ENCODE measurements at places on chromosomes 6 and 20.

- DNase-seq = no peak
These were observed 54.6 kb upstream of the DDR1 start for GRCh38 chr6:30829639-30830255.

DNA sequence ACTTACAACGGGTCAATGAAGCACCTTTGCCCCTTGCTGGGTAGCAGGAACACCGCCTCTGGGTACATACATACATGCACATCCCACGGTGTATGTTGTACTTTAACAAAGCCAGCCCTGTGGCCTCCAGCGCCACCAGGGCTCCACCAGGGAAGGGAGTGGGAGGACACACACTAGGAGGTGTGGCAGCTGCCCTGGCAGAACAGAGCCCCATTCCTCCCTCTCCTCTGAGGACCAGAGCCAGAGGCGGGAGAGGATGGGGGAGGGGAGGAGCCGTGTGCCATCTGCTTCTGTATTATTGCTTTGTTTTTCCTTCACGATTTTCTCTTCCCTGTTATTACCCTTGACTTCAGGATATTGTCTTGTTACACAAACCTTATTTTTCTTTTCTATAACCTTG, 105.8 kb upstream of the TRAF3IP2 start:
- no peak for DNase-seq

DNA sequence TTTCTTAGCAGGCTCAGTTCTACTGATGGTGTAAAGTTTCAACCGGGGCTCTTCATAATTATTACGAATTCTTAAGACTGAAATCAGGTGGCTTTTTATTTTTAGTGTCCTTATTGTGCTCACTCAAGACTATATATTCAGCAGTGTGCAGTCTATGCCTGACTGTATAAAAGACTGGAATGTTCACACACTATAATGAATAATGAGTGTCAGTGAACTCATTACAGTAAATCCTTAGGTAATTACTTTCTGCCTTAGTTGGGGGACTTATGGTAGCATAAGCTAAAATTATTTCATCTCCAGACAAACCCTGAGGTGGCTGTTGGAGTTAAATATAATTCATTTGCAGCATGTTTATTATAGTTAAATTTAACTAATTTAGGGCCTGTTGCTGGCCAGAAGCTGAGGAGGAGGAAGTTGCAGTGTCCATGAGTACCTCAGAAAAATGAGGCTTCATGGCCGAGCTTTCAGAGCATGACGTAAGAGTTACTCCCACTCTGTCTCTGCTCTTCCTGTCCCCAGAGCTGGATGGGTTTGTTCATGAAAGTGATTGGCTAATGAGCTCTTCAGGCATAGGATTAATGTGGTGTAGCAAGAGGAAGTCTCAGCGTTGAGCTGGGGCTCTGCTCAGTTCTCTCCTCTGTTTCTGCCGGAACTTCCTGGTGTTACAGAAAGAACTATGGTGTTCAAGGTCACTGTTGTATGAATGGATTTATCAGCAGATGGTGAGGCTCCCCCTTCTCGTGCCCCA, 335.7 kb downstream of the NRN1 start:
- no peak for DNase-seq

DNA sequence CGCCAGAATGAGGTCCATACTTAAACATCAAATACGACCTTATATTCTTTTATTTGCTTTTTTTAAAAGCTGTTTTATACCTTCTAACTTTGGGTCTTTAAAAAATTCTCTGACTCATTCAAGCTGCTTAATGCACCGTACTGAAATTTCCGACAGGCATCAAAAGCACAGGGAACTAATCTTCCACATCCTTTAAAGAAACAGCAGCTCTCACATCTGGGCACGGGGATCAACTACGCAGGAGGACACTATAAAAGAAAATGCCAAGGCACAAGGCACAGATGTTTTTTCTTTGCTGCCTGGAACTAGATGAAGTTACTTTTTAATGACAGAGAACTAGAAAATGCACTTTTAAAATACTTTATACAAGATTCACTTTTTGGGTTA, 112.4 kb upstream of the ARG1 start:
- no peak for DNase-seq

DNA sequence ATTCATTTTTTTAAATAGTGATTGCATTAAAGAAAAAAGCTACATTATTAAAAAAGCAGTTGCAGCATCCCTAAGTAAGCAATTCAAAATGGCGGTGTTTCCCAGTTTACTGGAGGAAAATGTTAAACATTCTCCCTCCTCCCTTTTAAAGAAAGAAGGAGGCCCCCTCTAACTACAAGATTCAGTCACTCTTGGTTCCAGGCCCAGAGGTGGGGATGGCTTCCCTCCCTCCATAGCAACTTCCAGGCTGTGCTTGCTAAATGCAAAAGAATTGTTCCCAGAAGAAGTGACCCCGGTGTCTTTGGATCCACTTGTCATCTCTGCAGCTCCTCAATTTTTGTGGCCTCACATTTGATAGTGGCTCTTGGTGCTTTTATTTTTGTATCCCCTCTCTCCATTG, 165.9 kb downstream of the SOBP start:
- DNase-seq = no peak

DNA sequence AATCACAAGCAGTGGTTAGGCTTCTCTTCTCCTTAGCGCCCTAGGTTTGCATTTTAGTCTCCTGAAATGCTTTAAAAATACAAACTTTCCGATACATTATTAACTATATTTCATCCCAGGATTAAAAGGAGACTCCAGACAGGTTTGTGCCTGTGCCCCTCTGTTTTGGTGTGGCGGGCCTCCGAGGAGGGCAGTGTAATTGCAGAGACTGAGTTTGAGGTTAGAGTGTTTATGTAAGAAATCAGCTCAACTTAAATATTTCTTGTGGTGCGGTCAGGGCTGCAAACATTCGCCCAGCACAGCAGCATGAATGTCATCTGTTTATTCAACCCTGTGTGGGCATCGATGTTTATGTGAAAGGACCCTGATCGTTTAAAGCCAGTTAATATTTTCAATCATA, 130.4 kb upstream of the AKAP12 start:
- no peak for DNase-seq

- no peak for DNase-seq
These were observed 1.3 kb downstream of the PTK7 start for GRCh38 chr6:43077333-43077809.

DNA sequence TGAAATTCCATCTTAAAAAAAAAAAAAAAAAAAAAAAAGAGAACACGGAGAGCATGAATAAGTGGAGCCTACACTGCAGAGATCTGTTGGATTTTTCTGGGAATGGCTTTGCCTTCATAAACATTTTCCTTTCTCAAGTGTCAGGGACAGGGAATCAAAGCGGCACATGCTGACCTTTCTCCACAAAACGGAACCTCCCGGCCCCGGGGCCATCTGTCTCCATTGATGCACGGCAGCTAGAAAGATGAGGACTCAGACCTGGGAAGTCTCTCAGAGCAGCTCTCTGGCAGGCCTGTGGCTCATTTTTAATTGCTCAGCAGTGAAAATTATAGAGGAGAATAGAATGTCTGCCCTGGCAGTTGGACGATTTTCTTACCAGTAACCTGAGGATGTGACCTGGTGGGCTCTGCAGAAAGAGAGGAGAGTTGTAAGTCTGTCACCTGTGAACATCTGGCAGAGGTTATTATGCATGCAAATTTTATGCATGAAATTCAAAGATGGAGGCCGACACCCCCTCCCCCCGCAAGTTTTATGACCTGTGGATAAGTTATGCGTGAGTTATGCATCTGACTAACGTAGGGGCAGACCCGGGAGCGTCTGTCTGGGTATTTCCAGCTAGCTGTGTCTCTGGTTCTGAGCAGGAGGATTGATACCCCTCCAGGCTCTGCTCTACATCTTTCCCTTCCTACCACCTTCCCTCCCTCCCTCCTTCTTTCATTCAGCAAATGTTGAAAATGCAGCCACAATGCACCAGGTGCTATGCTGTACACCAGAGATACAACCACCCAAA, 352.5 kb downstream of the CDH26 start:
- no peak for DNase-seq

DNA sequence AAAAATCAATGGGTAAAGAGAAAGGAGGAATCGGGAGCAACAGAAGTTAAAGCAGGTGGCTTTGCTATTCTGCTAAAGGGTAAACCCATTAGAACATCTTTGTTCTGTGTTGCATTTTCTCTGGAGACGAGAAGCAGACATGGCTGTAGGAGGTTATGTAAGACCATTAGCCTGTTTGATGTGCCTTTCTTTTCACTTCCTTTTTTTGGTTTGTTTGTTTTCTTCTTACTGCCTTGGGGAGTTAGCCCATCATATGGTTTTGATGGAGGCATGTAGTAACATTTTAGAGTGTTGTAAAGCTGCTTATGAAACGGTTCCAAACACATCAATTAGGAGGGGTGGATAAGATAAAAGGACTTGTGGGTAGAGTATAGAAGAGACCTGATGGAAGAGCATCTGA, 131.0 kb downstream of the DOK5 start:
- DNase-seq = no peak

- DNase-seq = no peak
These were observed at the start of gene WFDC5 for GRCh38 chr20:45114465-45115385. Gene WFDC5, minus strand, starts transcription at chr20:45115174. Its CDS starts 91 bp downstream, at chr20:45115083.

DNA sequence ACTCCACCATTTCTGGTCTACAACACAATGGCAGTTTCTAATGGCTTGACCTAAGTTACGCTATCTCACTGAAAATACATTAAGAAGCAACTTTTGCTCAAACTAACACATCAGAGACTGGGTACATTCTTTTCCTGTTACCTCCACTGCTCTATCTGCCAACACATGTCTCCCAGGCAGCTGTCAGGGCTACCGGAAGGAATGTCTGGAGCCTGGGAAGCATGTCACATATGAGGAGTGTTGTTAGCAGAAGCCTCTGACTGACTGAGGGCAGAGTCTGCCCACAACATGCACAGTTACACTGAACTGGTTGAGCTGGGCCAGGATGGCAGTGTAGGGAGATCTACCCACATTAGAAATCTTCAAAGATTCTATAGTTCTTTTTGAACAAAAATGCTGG, 264.5 kb downstream of the KIF16B start:
- no peak for DNase-seq

GRCh38 chr6:100880149-100880852, 828 bp downstream of the ASCC3 start:
- peak; percentile 34 for DNase-seq

GRCh38 chr6:89197141-89197540, 20.0 kb downstream of the GABRR1 start:
- DNase-seq = no peak

DNA sequence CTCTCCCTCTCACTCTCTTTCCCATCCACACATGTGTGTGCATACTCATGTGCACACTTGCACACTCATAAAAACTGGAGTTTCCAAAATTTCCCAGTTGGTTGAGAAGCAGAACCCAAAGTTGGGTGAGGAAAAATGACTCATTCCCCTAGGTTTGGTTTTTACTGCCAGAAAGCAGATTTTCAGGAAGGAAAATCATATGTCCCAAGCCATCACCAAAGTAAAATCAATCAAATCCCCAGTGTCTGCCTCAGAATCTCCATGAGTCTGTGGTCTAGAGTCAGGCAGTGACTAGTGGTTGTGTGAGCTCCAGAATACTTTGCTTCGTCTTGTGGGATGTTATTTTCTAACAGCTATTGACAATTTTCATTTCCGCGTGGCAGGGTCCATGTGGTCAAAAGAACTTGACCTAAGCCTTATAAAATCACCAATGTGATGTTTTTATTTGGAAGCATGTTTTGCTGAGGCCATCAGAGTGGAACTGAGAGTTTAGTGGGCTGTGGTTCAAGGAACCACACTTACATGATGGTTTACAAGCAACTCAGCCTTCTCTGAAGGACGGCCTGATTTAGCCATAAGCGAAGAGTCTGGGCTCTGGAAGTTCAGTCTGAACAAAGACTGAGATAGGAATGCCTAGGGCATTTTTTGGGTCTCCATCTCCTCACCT, 81.9 kb upstream of the CCN6 start:
- no peak for DNase-seq

- no peak for DNase-seq
These were observed 212.3 kb downstream of the LMBRD1 start for GRCh38 chr6:69584536-69584912.

DNA sequence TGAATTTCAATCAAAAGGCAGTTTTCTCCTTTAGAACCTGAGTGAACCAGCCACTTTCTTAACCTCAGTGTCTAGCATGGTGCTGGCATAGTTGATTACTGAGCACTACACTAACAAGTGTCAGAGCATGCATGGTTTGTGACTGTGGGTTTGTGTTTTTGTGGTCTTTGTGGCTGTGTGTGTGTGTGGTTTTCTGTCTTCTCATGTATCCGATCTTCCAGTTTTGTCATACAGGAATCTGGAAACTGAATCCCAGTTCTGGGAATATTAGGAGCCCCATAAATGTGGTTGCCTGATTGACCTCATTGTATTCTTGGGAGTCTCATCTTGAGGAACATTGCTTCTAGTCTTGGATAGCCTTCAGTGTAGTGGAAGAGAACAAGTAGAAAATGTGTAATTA, 73.7 kb downstream of the ESR1 start:
- DNase-seq = no peak

GRCh38 chr20:42949950-42950349, 239.8 kb downstream of the PTPRT start:
- no peak for DNase-seq

DNA sequence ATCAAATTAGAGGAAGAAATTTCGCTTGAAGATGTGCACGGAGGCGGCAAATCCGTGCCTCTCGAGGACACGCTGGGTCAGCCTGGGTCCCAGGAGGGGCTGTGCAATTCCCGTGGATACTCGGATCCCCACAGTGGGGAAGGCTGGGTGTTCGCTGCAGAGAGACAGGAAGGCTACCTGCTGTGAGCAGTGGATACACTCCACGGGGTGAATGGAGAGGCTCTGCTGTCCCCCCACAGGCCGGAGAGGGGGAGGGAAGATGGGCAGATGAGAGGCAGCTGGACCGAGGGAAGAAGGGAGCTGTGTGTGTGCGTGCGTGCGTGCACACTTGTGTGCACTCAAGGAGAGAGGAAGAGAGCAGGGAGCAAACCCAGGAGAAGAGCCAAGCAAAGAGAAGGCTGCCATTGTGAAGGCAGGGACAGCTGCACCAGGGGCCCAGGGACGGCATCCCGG, 57.3 kb downstream of the SULF2 start:
- no peak for DNase-seq

- no peak for DNase-seq
These were observed 71.7 kb downstream of the FOXO3 start for GRCh38 chr6:108632441-108632840.

- DNase-seq = no peak
These were observed 29.4 kb downstream of the COL20A1 start for GRCh38 chr20:63322146-63322932.

DNA sequence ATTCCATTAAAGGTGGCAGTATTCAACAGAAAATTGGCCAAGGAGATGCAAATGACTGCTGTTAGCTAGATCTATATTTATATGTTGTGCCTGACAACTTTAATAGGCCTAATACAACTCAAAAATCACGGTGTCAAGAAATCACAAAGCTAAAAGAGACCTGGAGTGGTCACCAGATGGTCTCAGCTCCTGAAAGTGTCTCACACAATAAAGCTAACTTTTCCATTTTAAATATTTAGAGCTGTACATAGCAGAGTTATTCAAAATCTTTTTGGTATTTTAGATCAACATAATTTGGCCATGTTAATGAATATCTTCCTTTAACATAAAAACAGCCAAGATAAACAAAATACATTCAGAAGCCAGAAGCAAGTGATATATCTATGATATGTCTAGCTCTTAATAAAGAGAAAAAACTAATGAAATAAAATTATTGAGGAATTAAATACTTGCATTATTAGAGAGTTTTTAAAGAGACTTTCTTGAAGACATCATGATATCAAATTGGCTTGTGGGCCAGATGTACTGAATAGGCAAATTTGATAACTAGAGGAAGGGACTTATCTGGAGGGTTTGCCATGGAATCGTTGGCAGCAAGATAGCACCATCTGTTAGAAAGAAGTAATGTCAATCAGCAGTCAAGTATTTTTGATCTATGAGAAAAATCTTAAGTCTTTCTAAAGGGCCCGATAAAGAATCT, 84.9 kb upstream of the SCAF8 start:
- DNase-seq = no peak
